ENCODE measurements at places on chromosomes 12 and 14.

GRCh38 chr12:15702276-15702675 lies 86.9 kb downstream of the EPS8 start:
- H3K27me3 ChIP-seq = no peaks in the 10 kb centered on the region
- peak overlapping the region; percentile 81 for H3K27ac ChIP-seq
- H3K36me3 ChIP-seq = no peaks in the 10 kb centered on the region
- H3K4me3 ChIP-seq = peak overlapping the region; percentile 40
- peaks cover 74% of the 10 kb centered on the region for H3K4me1 ChIP-seq

DNA sequence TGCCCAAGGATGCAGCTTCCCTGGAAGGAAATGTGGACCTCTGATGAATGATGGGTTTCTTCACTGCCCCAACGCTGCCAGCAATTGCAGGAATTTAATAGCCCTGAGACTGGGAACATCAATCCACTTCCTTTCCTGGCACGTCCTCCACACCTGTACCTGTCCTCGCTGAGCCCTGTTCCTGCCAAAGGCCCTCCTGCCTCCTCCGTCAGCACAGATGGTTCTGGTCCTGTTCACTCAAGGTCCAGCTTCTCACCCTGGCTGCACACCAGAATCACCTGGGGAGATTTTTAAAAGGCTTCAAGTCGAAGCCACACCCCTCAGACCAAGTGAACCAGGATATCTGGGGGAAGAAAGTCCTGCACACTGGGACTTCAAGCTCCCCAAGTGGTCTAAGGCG lies 38.4 kb upstream of the TMEM132C start:
- H3K36me3 ChIP-seq = no peaks in the 10 kb centered on the region
- H3K4me3 ChIP-seq = no peak overlapping the region
- no peaks in the 10 kb centered on the region for H3K4me1 ChIP-seq
- H3K27me3 ChIP-seq = no peaks in the 10 kb centered on the region

GRCh38 chr14:53458368-53458814 lies 305.3 kb upstream of the DDHD1 start:
- H3K27me3 ChIP-seq = no peaks in the 10 kb centered on the region
- no peaks in the 10 kb centered on the region for H3K36me3 ChIP-seq
- no peaks in the 10 kb centered on the region for H3K4me1 ChIP-seq
- H3K4me3 ChIP-seq = no peak overlapping the region

- H3K4me3 ChIP-seq = no peak overlapping the region
- no peaks in the 10 kb centered on the region for H3K36me3 ChIP-seq
- H3K4me1 ChIP-seq = no peaks in the 10 kb centered on the region
- H3K27me3 ChIP-seq = no peaks in the 10 kb centered on the region
Observed at GRCh38 chr12:4202918-4203317, 70.6 kb upstream of the CCND2 start.

DNA sequence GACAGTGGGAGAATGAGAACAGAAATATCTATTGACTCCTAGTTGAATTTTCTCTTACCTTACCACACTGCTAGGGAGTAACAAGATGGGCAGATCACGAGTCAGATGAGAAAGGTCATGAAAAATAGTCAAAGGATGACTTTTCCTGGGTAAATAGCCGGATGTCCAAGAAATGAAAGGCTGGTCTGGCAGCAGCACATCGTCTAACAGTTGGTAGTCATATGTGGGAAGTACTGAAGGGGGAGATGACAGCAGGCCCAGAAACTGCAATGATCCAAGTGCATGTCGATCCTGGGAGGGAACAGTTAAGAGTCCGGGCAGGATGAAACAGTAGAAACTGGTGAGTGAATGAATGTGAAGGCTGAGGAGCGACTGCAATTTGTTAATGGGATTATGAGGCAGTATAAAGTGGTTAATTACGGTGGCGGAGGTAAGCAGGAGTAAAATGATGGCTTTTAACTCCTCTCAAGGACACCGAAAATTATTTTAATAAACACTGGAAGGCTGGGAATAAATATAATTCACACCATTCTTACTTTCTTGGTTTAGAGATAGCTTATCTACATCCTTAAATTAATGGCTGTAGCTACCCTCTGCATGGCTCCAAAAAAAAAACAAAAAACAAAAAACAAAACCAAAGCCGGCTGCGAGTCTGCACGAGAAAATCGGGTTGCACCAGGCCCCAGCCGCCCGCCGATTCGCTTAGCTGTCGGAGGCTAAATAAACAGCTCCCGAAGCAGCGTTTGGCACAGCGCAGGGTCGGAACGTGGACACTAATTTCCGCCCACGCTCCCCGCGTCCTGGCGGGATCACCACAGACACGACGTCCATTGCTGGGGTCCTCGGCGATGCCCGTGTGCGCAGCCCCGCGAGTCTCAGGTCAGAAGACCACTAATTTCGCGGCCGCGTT lies 1.0 kb upstream of the ERC1 start:
- peak; percentile 41 for DNase-seq
- H3K4me3 ChIP-seq = peak overlapping the region; percentile 90
- H3K36me3 ChIP-seq = no peaks in the 10 kb centered on the region
- peaks cover 24% of the 10 kb centered on the region for H3K4me1 ChIP-seq
- H3K27ac ChIP-seq = peak overlapping the region; percentile 96

DNA sequence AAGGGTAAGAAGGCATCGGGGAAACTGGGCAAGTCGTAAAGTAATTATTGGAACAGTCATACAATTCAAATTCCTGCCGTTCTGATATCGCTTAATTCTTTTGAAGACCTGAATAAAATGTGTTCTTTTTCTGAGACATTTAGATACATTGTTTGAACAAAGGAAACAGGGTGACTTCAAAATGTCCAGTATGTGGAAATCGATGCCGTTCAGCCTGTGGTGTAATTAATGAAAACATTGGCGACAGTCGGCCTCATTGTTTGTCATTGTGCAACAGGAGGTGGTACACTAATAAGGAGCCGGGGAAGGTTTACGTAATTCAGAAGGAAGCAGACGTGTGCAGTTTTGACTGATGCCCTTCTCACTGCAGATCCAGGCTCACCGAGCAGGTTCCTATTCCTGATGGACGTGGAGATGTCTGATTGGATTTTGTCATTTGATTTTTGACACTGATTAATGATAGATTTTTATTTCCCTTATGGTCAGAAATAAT lies 92.7 kb downstream of the BORCS5 start:
- H3K4me3 ChIP-seq = peak overlapping the region; percentile 35
- DNase-seq = peak; percentile 6
- no peaks in the 10 kb centered on the region for H3K36me3 ChIP-seq
- H3K27me3 ChIP-seq = no peaks in the 10 kb centered on the region
- peak overlapping the region; percentile 51 for H3K27ac ChIP-seq
- H3K4me1 ChIP-seq = peaks cover 34% of the 10 kb centered on the region

DNA sequence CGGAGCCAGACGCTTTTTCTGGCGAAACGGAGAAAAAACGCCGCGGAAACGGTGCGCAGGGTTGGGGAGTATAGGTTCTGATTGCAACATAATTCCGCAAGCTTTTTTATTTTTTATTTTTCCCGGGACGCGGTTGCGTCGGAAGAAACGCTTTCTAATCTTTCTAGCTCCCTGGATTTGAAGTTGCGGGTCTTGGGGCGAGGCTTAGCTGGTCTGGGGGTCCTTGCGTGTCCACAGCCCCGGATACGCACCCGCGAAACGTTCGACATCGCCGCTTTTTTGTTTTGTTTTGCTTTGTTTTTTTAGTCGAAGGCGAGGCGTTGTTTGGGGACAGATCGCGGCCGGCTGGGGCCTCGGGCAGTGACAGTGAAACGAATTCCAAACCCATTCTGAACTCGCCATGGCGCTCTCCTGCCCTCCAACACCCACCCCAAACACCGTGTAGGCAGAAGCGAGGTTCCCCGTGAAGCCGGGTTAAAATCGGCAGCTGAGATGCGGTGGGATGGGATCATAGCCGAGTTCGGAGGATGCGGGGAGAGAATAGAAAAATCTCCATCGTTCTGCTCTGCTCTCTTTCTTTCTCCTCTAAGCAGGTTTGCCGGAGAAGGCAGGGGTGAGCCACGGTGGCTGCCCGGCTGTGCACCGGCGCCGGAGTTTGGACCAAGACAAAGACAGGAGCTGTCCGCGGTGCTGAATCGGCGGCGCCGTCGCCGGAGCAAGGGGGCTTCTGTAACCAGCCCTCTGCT lies 8.1 kb upstream of the LHX5 start:
- H3K27ac ChIP-seq = no peak overlapping the region
- no peaks in the 10 kb centered on the region for H3K4me1 ChIP-seq
- H3K27me3 ChIP-seq = peaks cover 6% of the 10 kb centered on the region
- no peak overlapping the region for H3K4me3 ChIP-seq

DNA sequence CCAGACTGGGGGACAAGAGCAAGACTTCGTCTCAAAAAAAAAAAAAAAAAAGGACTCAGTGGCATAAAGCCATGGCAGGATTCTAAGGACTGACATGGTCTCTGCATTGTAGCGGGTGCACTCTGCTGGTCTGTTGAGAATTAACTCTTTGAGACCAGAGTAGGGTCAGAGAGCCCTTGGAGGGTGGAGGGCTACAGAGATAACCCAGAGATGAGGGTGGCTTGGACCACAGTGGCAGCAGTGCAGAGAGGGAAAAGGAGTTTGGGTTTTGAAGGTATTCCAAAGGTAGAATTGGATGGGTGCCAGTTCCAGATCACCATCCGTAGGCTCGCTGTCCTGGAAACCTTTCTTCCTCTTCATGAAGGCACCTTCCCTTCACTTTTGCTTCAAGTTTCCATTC lies 14.3 kb upstream of the DYNC1H1 start:
- H3K27me3 ChIP-seq = no peaks in the 10 kb centered on the region
- no peaks in the 10 kb centered on the region for H3K36me3 ChIP-seq

GRCh38 chr12:130489293-130489692 lies 151.6 kb downstream of the PIWIL1 start:
- H3K27me3 ChIP-seq = no peaks in the 10 kb centered on the region
- H3K4me1 ChIP-seq = no peaks in the 10 kb centered on the region
- DNase-seq = no peak
- H3K4me3 ChIP-seq = no peak overlapping the region
- H3K36me3 ChIP-seq = no peaks in the 10 kb centered on the region
- H3K27ac ChIP-seq = no peak overlapping the region

Data from thoracic aorta (tissue), 2 donors.